ENCODE measurements at places on chromosomes 12 and 14. TPM values are rescaled to one million over a fixed set of nuclear protein-coding genes. Genes with fewer than 3 reads are reported as not detected.

Gene CPNE6
- total RNA-seq = 0.14 TPM

Gene RNASE4
- total RNA-seq = 19.4 TPM

Gene SRP54
- 34.1 TPM for total RNA-seq

Gene AHSA1
- total RNA-seq = 198 TPM

Gene MFAP5
- 20.6 TPM for total RNA-seq

Gene NEUROD4
- total RNA-seq = not detected

Gene PRR13
- total RNA-seq = 84.4 TPM

Gene DPY19L2
- total RNA-seq = 40.0 TPM

Gene ESPL1
- 0.38 TPM for total RNA-seq

Gene RPGRIP1
- total RNA-seq = 0.42 TPM

Gene SIRT4
- 6.9 TPM for total RNA-seq

Gene TBK1
- 14.6 TPM for total RNA-seq

DNA sequence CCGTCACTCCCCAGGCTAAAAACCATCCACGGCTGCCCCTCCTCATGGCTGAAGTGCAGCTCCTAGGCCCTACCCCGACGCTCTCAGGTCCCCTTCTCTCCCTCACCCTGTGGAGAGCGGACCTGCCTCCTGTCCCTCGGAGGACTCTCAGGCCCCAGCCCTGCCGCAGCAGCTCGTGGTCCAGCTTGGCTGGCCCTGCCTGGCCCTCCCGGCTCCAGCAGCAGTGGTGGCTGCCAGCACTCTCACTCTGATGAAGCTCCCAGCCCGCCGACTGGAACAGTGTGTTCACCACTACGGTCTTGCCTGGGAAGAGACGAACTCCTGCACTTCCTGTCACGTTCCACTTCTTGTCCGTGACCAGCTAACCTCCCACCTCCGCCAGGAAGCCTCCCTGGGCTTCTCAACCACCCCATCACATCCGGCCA is 11.1 kb downstream of the BAG5 start:
- DNase-seq = peak; percentile 94

GRCh38 chr12:131273291-131273845 is 319.7 kb downstream of the ADGRD1 start:
- DNase-seq = no peak

DNA sequence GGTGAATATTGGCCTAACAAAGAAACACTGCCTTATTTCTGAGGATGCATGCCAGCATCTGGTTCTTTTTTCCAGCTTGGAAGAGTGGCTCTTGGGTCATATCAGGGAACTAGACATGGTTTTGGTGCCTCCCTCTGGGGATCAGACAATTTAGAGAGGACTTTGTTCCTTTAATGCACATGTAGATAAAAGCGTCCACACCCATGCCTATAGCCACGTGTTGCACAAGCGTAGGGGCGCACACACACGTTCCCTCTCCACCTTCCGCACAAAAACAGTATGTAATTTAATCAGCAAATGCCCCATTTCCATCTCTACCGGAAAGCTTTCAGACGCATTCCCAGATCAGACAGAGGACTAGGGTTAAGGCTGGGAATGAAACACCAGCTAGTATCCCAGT is 61.7 kb upstream of the RIC8B start:
- DNase-seq = no peak

GRCh38 chr12:15364221-15365160 is 42.2 kb downstream of the PTPRO start:
- no peak for DNase-seq

- no peak for DNase-seq
These were observed 78.4 kb downstream of the PTPRR start for GRCh38 chr12:70842136-70842535.

DNA sequence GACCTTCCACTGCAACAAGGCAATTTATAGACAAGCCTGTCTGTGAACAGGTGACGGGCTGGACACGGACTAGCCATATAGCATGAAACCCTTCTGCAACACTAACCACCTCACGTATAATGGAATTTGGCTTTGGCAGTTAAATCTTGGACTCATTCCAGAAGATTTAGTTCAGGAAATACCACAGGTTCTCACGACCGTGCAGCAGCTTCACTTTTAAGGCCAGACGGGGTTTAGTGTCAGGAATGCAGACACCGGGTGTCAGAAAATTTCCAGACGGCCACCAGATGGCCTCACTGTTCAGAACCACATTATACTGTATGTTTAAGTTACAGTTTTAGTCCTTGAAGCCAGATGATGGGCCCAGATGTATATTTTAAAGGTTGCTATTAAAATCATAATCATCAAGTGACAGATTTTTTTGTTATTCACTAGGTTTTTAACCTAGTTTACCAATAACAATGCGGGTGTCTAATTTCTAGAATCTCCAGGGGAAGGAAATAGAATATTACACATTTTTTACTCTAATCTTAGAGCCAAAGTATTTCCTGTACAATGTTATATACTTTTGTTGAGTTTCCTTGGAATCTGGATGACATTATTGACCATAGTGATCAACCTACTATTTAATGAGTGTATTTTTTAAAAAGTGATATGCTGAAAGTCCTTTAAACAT is 90.5 kb upstream of the TMPO start:
- DNase-seq = peak; percentile 54

GRCh38 chr14:68874746-68875155 is 81.9 kb upstream of the ZFP36L1 start:
- DNase-seq = no peak

GRCh38 chr14:72479461-72479931 is 414.4 kb downstream of the DPF3 start:
- DNase-seq = no peak

GRCh38 chr14:51094282-51094821 is 553 bp downstream of the TRIM9 start:
- DNase-seq = peak; percentile 64

DNA sequence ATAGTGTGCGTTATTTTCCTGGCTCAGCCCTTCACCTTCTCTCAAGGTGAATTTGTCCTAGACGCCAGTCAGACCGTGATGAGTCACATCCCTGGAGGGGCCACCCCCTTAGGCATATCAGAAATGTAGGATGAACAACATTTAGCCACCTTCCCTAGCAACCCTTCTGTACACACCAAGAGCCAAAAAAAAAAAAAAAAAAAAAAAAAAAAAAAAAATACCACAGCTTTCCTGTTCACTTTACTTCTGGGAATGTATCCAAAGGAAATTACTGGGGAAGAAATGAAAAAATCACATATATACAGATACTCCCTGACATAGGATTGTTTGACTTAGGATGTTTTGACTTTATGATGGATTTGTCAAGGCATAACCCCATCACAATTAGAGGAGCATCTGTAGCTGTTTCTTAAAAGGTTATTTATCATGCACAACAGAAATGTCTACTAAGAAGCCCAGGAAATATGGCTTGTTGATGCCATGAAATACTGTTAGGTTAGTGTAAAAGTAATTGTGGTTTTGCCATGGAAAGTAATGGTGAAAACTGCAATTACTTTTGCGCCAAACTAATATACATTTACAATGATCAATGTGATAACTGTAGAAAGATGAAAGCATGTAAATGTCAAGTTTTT is 68.2 kb upstream of the BDKRB2 start:
- no peak for DNase-seq

- DNase-seq = no peak
These were observed 28.3 kb downstream of the PHLDA1 start for GRCh38 chr12:76003355-76003638.

DNA sequence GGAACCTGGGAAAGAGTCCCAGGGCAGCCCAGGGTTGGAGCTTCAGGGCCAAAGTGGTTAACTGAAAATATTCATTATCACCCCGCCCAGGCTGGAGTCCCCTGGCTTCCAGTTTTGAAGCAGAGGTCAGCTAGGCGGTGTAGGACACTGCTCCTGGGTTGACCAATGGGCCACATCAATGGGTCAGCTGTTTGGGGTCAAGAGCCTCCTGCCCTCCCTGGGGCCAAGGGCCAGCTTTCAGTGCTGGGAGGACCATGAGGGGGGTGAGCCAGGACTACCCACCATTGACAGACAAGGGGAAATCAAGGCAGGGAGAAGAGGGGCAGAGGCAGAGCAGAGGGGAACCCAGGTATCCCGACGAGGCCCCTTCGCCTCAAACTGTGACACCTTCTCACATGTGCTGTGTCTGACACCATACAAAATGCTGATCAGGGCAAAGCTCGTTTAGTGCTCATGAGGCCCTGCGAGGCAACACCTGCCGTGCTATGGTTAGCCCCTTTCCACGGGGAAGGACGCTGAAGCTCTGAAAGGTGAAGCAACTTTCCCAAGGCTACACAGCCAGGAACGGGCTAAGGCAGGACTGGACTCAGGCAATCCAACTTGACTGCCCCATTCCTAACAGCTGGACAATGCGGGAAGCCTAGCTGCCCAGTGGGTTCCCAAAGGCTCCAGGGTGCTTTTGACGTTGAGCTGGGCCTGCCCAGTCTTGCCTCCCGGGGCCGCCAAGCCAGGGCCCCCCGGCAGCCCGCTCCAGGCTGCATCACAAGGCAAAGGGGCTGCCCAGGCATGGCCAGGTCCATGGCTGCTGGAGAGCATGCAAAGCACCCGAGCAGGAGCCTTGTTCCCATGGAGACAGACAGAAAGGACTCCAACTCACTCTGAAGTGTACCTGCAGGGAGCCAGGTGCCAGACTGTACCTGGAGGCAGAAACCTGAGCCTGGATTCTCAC is 2.0 kb downstream of the SYNE3 start:
- DNase-seq = peak; percentile 67

DNA sequence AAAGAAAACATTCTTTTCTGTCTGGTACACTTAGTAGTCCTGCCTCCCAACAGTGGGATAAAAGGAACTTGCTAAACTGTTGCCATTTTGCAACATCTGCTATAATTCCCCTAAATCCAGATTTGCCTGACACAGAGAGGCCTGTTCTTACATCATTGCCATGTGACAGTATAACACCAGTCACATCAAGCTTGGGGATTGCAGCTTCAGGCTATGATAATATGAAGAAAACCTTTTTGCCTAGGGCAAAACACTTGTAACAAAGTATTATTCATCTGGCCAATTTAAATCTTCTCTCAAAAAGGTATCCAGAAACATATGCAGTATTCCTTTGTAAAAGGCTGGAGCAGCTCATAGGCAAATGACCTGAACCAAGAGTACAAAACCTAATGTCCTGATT is 80.9 kb upstream of the OTX2 start:
- DNase-seq = no peak

- DNase-seq = no peak
These were observed 30.2 kb downstream of the MSRB3 start for GRCh38 chr12:65308601-65309071.

GRCh38 chr14:38409071-38409705 is 153.3 kb upstream of the CLEC14A start:
- no peak for DNase-seq

- peak; percentile 72 for DNase-seq
These were observed 5.8 kb downstream of the ASB2 start for GRCh38 chr14:93970585-93970964.

DNA sequence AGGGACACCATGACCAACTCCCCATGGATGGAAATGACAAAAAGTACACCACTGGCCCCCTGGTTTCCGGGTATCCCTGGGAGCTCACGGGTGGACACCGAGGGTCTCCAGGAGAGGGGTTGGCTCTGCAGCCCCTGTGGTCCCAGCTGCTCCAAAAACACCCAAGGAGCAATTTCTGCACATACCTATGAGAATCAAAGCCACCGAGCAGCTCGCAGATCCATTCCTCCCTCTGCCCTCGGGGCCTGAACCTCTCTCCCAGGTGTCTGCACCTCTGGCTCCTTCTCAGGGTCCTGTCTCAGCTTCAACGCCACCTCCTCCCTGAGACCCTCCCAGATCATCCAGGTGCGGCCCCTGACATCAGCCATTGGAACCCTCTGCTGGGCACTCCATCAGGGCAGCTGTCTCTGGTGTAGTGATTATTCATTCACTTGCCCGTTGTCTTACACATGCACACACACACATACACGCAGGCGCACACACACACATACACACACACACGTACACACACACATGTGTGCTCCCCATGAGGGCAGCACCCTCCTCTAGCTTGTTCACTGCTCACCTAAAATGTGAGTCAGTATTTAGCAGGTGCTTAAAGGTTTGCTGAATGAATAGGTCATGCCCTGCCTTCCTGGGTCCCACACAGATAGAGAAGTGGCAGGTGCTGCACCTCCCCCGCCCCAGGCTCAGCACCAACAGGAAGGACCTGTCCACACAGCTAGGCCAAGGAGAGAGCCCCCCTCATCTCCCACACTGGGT is 5.9 kb downstream of the RIMBP2 start:
- DNase-seq = no peak

DNA sequence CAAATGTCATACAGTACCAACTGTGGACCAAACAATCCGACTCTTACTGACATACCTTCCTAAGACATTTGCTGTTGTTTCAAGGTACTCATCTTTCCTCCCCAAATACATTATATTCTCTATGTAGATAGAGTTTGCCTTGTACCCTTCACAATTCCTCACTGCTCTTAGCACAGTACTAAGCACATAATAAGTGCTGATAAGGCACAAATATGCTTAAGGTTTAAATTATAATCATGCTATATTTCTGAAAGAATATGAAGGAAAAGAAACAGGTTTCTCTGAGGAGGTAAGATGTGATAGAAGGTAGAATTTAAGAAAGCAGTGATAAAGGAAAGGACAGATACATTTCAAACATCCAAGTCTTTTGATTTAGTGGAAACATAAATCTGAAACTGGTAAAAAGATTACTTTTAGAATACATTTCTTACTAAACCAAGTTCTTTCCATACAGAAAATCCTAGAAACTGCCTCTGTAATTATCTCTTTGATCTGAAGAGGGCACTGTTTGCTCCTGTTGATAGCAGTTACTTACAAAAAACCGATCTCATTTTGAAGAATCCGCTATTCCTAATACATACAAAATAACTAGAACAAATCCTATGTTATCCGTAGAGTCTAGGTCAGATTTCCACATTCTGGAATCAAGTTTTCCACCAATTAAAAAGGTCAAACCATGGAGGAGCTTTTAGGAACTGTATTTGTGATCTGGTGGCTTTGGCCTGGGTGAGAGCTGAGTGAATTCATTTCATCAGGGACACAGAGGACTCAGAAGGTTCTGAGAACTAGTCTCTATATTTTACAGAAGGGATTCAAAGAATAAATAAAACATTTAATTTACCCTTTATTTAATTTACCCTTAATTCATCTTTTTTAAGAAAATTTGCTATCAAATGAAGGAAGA is 311.9 kb downstream of the DAD1 start:
- DNase-seq = no peak

GRCh38 chr14:23115039-23115731 is 3.9 kb downstream of the CEBPE start:
- DNase-seq = no peak

DNA sequence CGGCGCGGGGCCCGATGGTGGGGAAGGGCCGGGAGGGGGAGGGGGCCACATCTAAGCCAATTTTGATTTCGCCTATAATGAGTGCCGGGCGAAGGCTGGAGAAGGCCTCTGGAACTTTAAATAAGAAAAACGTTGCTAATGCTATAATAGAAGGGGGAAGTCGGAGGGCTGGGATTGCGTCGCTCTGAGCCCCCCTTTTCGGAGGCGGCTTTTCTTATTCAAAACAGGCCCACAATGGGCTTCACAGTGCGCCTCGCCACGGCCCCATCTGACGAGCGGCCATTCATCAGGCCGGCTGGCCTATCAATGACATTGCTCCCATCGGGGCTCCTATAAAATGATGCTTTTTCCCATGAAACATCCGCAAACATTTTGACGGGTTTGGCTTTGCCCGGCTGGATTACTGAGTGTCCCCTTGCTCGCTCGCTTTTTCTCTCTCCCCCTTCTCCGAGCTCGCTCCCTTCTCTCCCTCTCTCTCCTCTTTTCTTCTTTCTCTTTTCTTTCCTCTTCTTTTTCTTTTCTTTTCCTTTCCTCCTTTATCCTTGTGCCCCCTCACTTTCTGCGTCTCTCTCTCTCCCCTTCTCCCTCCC is at the start of gene RFX4:
Gene RFX4, plus strand, starts transcription at position 364 of the 590 bp plus-strand sequence. CDS start 317 bp downstream, outside the sequence.
- DNase-seq = no peak

GRCh38 chr12:129619271-129619670 is 284.6 kb downstream of the TMEM132D start:
- no peak for DNase-seq
